CD4-positive, alpha-beta T cell treated with Interferon gamma for 1 hour (primary cell): ENCODE measurements at places on chromosomes 1 and 21.

DNA sequence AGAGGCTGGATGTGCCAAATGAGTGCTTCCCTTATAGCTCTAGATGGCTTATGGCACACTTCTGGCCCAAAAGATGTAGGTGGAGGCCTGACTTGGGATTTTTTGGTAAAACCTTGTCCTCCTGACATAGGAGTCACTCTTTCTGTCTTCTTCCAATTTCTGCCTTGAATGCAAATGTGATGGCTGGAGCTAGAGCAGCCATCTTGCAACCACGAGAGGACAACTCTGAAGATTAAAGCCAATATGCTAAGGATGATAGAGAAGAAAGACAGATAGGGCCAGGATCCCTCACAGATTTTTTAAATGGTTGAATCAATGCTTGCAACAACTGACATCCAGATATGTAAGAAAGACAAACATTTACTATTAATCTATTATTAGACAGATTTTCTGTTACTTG is 8.5 kb upstream of the GPR137B start:
- no peak for DNase-seq

DNA sequence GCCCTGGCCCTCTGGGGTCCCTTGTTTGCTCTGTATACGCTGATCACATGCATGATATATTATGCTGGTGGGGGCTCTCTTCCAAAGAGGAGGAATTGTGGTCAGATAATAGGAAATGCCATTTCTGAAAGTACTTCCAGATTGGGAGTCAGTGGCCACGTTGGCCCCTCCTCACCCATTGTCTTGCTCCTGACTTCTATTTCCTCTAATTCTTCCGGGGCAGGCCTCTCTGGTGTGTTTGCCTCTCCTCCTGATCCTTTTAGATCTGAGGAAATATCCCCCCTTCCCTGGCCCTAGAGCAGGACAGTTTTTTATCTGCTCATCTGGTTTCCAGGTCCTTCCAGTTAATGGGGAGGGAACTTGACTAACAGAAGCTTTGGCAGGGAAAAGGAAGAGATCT is 2.9 kb downstream of the VANGL2 start:
- DNase-seq: no peak

GRCh38 chr1:108100148-108100547 is 100.0 kb downstream of the SLC25A24 start:
- DNase-seq: no peak

GRCh38 chr1:107394301-107394700 is 253.5 kb downstream of the NTNG1 start:
- DNase-seq: no peak

DNA sequence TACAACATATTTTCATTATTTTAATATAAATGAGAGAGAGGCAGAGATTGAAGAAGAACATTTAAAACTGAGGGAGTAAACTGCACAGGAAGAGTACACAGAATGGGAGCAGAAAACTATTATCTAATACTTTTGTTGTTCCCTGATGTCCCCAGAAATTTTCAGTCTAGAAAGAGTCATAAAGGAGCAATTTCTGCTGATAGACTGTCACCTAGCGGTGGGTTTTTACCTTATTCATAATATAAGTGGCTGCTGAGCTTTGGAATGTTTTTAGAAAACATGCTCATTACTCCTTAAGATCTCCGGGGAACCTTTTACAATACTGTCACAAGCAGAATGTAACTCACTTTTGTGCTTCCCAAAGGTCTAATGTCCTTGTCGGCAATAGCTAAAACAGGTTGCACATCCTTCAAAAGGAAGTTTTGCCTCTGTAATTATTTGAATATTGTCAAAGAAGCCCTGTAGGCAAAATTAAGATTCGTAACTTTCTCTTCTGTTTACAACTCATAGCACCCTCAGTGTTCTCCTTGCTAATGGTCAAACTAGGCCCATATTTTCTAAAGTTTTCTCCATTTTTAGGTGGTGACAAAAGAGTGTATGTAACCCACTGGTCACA is 4.9 kb upstream of the NPL start:
- DNase-seq: no peak

GRCh38 chr1:195933835-195934234 is 674.4 kb downstream of the KCNT2 start:
- no peak for DNase-seq

- DNase-seq: no peak
Observed at GRCh38 chr1:18199462-18199861, 91.9 kb downstream of the IGSF21 start.

- DNase-seq: no peak
Observed at GRCh38 chr1:51285055-51285454, 45.3 kb downstream of the TTC39A start.

- DNase-seq: peak; percentile 60
Observed at GRCh38 chr1:228487336-228488124, at the start of gene RNF187. RNF187 (plus strand) TSS chr1:228487382.

DNA sequence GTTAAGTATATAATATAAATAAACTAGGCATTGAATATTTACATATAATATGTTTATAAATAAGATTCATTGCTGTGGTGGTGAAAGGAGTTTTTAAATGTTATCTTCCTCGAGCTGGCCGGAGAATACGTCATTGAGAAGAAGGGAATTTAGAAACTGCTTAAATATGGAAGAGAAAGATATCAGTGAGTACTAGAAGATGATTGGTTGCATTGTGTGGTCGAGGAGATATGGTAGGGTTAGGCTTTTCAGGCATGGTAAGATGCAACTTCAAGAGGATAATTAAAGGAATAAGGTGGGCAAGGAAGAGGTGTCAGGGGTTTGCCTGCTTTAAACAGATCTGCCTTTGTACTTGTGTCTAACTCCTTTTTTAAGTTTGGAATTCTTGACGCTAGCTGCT is 73.5 kb downstream of the RPS6KC1 start:
- no peak for DNase-seq

DNA sequence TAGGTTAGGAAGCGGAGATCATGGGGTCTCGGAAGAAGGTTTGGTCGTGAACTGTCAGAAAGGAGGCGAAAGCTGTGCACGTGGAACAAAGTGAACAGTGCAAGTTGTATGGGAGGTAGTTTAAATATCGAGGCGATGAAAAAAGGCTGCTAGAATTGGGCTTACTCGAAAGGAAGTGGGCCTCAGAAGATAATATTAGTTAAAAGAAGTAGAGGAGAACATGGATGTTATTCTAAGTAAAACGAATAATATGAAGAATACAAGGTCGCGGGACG is 571 bp downstream of the WDR3 start:
- no peak for DNase-seq

DNA sequence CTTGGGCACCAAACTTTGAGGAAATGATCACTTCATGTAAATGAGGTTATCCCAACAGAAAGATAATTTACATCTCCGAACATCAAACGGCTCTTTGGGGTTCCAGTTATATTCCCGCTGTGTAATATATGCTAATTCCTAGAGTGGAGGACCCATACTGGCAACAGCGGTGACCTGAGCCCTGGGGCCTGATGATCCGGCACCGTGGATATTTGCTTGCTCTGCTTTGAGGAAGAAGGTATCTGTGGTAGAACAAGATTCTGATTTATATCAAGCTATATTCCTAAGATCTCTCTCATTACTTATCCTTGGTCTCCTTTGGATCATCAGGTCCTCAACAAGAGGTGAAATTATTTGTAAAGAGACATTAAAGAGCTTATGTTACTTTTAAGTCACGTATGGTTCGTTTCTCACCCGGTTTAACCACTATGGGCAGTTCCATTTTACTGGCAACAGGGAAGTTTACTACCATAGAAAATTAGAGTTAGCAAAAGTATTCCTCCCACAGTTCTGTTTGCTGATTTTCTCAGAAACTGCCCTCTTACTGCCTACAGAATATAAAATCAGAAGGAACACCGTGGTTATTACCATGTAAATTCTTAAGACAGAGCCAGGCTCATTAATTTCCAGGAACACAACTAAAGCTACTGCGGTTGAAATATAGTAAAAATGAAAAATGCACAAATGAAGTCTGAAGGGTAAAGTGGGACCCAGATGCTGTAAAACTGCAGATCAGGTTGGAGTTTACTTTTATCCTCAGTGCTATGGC is 56.7 kb downstream of the MRPL39 start:
- DNase-seq: no peak

GRCh38 chr1:116755681-116756080 is 1.5 kb downstream of the CD2 start:
- no peak for DNase-seq

DNA sequence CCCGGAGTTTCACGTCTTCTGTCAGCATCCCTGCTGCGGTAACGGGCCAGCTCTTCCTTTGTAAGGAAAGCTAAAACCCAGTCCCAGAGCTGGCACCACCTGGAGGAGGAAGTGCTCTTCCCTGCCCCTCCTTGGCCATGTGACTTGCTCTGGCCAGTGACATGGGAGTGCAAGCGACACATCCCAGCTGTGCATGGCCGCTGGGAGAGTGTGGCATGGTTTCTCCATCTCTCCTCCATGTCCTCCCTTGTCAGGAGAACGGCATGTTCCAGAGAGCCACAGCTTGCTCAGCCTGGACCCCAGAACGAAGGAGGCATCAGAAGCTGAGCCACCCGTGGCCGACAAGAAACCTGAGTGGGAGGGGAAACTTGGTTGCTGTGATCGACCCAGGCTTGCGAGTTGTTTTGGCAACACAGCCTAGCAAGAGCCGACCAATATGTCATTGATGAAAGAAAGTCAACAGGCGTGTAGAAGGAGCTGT is 2.7 kb upstream of the PRXL2B start:
- DNase-seq: peak; percentile 74

- DNase-seq: no peak
Observed at GRCh38 chr1:41754540-41754939, 164.2 kb downstream of the HIVEP3 start.

DNA sequence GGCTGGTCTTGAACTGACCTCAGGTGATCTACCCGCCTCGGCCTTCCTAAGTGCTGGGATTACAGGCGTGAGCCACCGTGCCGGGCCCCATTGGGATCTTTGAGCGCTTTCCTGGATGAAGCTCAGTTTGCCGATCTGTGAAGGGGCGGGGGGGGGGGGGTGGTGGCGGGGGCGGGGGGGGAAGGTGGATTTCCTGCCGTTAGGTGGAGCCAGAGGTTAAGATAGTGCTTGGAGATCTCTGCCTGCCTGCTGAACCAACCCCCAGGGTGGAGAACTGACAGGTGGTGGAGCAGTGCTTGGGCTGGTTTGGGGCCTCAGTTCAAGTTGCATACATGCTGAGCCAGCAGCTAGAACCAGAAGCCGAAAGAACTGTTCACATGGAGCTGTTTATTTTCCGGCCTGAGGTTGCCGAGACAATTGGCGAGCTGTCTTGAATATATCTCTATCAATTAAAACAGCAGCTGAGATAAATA is 1.7 kb downstream of the TMCC2 start:
- peak; percentile 72 for DNase-seq

DNA sequence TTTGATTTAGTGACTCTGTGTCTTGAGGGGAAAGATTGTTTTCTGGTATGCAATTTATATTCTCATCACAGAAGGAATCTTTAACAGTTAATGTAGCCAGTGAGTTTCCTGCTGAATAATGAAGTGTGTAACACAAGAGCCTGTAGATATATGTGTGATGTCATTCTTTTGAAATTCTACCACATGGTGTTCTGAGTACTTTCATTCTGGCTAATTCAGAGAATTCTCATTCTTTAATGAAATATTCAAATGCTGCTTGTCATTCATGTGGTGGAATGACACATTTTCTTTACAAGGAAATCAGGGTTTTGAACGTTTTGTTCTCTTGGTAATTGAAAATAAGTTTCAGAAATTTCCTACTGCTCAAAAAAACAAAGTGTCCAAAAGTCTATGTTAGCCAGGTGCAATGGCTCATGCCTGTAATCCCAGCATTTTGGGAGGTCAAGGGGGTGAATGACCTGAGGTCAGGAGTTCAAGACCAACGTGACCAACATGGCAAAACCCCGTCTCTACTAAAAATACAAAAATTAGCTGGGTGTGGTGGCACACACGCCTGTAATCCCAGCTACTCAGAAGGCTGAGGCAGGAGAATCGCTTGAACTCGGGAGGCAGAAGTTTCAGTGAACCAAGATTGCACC is 79.6 kb downstream of the MAP3K21 start:
- no peak for DNase-seq

DNA sequence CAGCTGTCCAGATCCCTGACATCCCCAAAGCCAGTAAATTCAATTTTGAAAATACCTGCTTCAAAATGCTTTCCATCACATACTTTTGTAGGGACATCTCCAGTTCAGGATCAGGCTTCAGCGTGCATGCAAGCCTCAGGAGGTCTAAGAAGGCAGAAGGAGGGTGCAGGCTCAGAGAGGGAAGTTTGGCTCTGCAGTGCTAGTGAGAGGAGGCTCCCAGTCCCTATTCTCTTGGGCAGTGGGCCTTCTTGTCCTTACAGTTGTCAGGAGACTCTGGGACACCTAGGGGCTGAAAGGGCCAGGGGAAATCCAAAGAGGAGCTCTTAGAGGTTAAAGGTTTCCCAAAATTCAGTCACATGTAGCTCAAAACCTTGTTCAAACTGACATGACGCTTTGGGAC is 20.1 kb downstream of the ADCY10 start:
- DNase-seq: no peak

DNA sequence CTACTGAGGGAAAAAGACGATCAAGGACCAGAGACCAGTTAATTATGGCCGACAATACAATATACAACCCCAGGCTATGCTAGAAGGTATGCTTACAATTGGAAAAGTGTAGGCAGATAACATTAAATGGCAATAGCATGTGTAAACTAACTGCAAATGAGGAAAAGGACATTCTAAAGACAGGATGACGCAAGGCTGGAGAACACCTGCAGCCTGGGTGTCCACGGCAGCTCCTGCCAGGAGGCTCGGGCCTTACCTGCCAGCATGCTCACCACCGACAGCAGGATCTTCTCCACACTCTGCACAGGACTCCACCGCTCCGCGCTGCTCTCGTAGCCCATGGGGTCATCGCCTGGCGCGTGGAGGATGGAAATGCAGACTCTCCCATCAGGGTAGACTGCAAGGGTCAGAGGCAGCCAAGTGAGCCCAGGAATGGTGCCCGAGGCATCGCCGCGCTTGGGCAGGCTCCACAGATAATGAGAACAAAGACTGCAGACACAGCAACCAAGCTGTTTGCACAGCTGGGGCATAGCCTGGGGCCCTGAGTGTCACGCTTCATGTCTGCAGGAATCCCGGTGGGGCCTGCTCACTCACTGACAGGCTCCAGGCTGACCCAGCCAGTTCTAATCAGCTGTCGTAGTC is 28.2 kb downstream of the UBE2G2 start:
- DNase-seq: no peak

DNA sequence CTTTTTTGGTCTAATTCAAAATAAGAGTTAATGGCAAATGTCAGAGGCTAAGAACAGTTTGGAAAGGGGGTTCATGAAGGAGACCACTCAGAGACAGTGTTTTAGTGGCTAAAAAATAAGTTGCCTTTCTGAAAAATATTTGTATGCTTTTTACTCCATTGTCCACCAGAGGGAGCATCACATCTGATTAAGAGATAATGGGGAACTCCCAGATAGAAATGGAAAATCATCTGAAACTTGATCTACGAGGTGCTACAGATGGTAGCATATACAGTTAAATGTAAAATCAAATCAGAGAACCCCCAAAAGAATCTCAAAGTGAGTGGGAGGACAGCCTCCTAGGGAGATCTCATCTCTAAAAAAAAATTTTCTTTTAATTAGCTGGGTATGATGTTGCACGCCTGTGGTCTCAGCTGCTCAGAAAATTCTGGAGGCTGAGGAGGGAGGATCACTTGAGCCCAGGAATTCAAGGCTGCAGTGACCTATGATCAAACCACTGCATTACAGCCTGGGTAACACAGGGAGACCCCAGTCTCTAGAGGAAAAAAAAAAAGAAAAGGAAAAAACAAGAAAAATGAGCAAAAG is 9.7 kb downstream of the SMYD3 start:
- no peak for DNase-seq
